Activated CD4-positive, alpha-beta T cell treated with anti-CD3 and anti-CD28 coated beads, Interleukin-2, amount 50 U/mL, for 4 hours (primary cell): ENCODE measurements at places on chromosomes 2 and 18.

GRCh38 chr2:147311058-147311430 is 533.8 kb upstream of the ACVR2A start:
- DNase-seq = no peak

GRCh38 chr2:142914507-142915313 is 37.2 kb downstream of the KYNU start:
- no peak for DNase-seq

DNA sequence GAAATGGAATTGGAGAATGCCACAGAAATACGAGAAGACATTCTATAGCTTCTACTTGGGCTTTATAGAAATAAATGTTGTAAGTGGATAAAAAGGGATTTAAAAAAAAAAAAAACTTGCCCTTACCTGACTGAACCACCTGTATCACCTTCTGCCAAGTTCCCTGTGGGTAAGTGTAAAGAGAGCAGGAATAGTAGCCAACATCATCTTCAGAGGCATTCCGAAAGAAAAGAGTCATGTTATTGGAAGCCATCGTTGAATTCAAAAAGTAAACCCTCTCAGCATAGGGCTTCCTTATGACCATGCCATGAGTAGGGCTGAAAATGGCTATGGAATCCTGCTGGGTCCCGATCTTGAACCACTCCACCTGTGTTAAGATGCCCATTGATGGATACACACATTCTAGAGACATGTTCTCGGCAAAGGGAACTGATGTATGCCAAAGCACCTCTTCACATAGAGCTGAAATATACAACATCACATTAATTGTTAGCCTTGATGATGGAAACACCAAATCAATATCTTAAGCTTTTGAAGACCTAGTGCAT is 991 bp downstream of the CD226 start:
- no peak for DNase-seq

DNA sequence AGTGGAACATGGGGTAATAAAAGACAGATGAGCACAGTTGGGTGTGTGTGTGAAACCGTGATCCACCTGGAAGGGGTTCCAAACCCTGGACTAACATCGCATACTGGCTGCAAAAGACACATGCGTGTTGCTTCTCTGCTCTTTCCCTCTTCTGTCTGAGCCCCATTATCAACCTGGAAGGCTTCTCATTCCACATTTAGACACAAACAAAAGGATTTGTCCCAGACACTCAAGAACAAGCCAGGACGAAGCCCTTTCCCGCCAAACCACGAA is 7.0 kb upstream of the SP9 start:
- DNase-seq = no peak
